Progenitor cell of endocrine pancreas (in vitro differentiated cells): ENCODE measurements at places on chromosomes 16 and 17. TPM values are rescaled to one million over a fixed set of nuclear protein-coding genes. Genes with fewer than 3 reads are reported as not detected.

- no peak for DNase-seq
- peak overlapping the region; percentile 87 for H3K4me3 ChIP-seq
- peaks cover 20% of the 10 kb centered on the region for H3K4me1 ChIP-seq
- peak overlapping the region; percentile 97 for H3K27ac ChIP-seq
- no peaks in the 10 kb centered on the region for H3K27me3 ChIP-seq
- H3K36me3 ChIP-seq: peaks cover 8% of the 10 kb centered on the region
Measured at GRCh38 chr16:74297145-74297665, 591 bp downstream of the PSMD7 start.

DNA sequence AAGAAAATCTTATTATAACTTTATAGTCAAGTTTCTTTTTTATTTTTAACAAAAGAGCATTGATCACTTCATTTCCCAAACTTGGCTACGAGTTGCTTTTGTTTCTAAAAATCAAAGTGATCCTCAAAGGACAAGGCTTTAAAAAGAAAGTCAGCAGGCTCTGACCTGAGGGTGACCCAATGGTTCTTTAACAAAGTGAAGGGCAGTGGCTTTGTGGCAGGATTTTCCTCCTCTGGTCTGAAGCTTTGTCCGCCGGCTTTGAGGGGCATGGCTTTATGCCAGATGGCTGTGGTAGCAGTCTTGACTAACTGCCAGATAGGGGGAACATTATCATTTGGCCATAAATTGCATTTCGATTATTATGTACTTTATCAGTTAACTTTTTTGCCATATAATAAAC, 28.5 kb downstream of the IQCK start:
- no peak overlapping the region for H3K4me3 ChIP-seq
- no peaks in the 10 kb centered on the region for H3K27me3 ChIP-seq
- H3K4me1 ChIP-seq: peaks cover 33% of the 10 kb centered on the region
- DNase-seq: no peak
- no peaks in the 10 kb centered on the region for H3K36me3 ChIP-seq

DNA sequence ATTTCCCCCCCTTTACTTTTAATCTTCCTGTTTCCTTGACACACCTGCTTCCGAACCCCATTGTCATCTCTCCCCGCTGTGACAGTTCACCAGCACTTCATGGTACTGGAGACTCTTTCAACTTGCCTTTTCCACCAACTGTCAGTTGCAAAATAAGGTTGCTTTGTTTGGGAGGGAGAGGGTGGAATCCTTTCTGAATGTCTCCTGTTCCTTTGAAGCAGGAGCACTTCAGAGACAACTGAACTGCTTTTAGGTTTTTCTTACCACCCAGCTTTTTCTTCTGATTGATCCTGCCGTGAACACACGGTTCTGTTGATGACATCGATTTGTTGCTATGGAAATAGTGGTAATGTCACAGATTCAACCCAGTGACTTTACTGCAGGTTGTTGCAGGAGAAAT, 42.0 kb downstream of the RPA1 start:
- DNase-seq: no peak
- peaks cover 3% of the 10 kb centered on the region for H3K4me1 ChIP-seq
- no peak overlapping the region for H3K4me3 ChIP-seq
- no peak overlapping the region for H3K27ac ChIP-seq
- peaks cover 18% of the 10 kb centered on the region for H3K36me3 ChIP-seq
- H3K27me3 ChIP-seq: no peaks in the 10 kb centered on the region

- H3K27ac ChIP-seq: no peak overlapping the region
- no peaks in the 10 kb centered on the region for H3K27me3 ChIP-seq
- DNase-seq: no peak
- peaks cover 9% of the 10 kb centered on the region for H3K36me3 ChIP-seq
Measured at GRCh38 chr16:88070341-88070740, 119.1 kb downstream of the BANP start.

DNA sequence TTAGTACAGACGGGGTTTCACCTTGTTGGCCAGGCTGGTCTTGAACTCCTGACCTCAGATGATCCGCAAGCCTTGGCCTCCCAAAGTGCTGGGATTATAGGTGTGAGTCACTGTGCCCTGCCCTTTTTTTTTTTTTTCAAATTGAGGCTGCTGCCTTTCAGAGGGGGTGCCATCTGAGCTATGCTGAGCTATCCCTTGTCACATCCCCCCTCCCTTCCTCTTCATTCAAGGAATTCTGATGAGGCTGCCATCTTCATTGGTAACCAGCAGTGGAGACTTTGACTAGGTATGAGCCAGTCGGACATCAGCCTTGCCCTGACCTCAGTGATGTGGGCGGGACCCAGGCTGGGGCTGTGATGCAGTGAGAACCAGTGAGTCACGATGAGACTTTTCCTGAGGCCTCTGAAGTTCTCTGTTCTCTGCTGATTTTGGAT, 24.4 kb upstream of the GPT2 start:
- H3K27me3 ChIP-seq: no peaks in the 10 kb centered on the region
- H3K36me3 ChIP-seq: no peaks in the 10 kb centered on the region
- peaks cover 12% of the 10 kb centered on the region for H3K4me1 ChIP-seq
- no peak for DNase-seq

GRCh38 chr17:28777178-28777577, 33.4 kb downstream of the TRAF4 start:
- H3K4me3 ChIP-seq: no peak overlapping the region
- peaks cover 20% of the 10 kb centered on the region for H3K36me3 ChIP-seq
- no peaks in the 10 kb centered on the region for H3K27me3 ChIP-seq
- no peak for DNase-seq
- no peak overlapping the region for H3K27ac ChIP-seq

GRCh38 chr16:515939-516226, 11.6 kb upstream of the CAPN15 start:
- no peak for DNase-seq
- H3K4me1 ChIP-seq: peaks cover 2% of the 10 kb centered on the region
- H3K27me3 ChIP-seq: no peaks in the 10 kb centered on the region
- peaks cover 12% of the 10 kb centered on the region for H3K36me3 ChIP-seq
- no peak overlapping the region for H3K4me3 ChIP-seq
- no peak overlapping the region for H3K27ac ChIP-seq

GRCh38 chr16:12584488-12585233, 219.0 kb downstream of the CPPED1 start:
- no peaks in the 10 kb centered on the region for H3K36me3 ChIP-seq
- no peaks in the 10 kb centered on the region for H3K27me3 ChIP-seq
- no peak overlapping the region for H3K27ac ChIP-seq
- H3K4me3 ChIP-seq: no peak overlapping the region

DNA sequence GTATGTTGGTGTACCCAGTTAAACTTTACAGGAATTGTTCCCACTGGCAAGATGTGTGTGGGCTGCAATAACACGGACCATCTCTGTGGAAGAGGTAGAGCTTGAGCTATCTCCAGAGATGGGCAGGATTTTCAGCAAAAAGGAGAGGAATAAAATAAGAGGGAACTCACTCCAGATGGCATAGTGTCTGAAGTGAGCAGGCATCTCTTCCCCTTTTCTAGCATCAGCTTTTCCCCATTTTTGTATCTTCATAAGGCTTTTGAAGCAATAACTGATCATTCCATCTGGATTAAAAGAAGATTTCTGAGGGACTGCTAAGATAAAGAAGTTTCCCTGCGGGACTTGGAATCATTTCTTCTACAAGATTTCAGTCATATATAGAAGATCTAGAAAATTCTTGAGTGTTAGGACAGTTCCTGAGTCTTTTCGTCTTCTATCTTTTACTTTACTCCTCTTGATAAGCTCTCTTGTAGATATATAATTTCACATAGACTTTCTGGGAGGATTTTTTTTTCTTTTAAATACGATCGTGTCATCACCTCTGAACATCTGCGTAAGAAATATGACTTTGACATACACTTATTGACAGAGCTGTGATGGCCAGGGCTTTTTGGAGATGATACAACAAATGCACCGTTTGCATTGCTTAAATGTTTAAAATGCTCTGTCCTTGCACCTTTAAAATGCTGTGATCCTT, 2.1 kb downstream of the CPD start:
- peaks cover 47% of the 10 kb centered on the region for H3K4me1 ChIP-seq
- H3K36me3 ChIP-seq: peaks cover 4% of the 10 kb centered on the region
- no peaks in the 10 kb centered on the region for H3K27me3 ChIP-seq
- H3K4me3 ChIP-seq: peak overlapping the region; percentile 86
- no peak for DNase-seq
- no peak overlapping the region for H3K27ac ChIP-seq

- peaks cover 3% of the 10 kb centered on the region for H3K4me1 ChIP-seq
- peaks cover 94% of the 10 kb centered on the region for H3K27me3 ChIP-seq
- H3K27ac ChIP-seq: no peak overlapping the region
- DNase-seq: no peak
- no peak overlapping the region for H3K4me3 ChIP-seq
Measured at GRCh38 chr16:56645311-56645710, 6.4 kb upstream of the MT1B start.

DNA sequence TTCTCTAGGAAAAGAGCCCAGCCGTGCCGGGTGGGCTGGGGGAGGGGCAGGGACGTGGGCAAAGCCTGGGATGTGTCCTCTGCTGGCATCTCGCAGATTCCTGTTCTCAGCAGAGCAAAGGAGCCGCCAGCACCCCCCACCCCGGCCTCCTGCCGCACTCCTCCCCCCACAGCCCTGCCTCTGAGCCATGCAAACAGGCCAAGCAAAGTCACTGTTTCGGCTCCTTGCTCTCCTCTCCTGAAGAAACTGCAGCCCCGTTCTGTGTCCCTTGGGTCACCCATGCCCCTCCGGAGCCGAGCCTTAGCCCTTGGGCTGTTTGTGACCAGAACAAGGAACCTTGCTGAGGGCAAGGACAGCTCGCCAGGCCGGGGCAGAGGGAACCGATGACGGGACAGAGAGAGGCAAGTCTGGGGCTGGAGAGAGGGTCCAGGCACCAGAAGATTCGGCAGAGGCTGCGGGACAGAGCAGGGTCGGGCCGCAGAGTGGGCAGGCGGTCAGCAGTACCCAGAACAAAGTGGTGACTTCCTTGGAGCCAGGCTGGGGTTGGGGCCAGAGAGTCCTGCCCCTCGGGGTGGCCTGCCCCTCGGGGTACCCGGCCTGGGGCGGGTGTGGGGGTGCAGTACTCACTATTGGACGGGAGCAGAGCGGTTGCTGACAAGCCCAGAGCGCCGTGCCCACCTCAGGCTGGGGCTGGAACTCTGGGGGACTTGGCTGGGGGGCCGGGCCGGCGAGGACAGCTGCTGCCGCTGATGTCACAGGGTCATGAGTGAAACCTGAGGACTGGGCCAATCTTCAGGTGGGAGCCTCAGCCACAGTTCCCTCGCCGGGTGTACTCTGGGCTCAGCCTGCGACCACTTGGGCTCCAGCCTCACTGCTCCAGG, 9.2 kb upstream of the PRR29 start:
- no peak for DNase-seq
- no peaks in the 10 kb centered on the region for H3K36me3 ChIP-seq
- H3K4me1 ChIP-seq: peaks cover 19% of the 10 kb centered on the region
- H3K27me3 ChIP-seq: peaks cover 55% of the 10 kb centered on the region

DNA sequence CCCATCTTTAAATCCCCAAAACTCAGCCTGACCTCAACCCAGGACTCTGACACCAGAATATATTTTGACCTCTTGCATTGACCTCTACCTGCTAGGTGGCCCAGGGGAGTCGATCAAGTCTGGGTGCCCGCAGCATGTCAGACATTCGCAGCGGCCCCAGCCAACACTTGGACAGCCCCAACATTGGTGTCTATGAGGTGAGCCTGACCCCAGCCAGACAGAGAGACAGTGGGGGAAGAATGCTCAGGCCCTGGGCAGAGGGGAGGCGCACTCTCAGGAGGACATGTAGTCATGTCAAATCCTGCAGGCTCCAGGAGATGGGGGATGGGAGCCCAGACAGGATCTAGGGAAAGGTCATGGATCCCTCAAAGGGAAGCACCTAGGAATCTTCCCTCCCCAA, 5.4 kb downstream of the GUCY2D start:
- no peaks in the 10 kb centered on the region for H3K36me3 ChIP-seq
- no peak overlapping the region for H3K27ac ChIP-seq
- DNase-seq: no peak
- no peak overlapping the region for H3K4me3 ChIP-seq
- no peaks in the 10 kb centered on the region for H3K4me1 ChIP-seq

DNA sequence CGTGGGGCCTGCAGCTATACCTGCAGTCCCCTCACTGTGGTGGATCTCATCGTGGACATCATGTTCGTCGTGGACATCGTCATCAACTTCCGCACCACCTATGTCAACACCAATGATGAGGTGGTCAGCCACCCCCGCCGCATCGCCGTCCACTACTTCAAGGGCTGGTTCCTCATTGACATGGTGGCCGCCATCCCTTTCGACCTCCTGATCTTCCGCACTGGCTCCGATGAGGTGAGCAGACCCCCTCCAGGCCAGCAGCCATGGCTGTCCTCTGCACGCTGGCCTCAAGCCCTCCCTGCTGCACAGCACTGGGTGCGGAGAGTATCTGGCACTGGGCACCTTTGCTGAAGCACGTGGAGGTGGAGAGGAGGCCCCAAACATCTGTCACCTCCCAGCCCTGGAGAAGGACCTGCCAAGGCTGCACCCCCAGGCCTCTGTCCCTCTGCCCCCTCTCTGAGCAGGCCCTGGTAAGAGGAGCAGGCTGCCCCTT, 11.0 kb downstream of the KCNH6 start:
- no peak overlapping the region for H3K4me3 ChIP-seq
- DNase-seq: no peak
- H3K4me1 ChIP-seq: no peaks in the 10 kb centered on the region
- no peaks in the 10 kb centered on the region for H3K36me3 ChIP-seq
- H3K27me3 ChIP-seq: peaks cover 24% of the 10 kb centered on the region

GRCh38 chr16:88527186-88527936, 42.8 kb upstream of the ZC3H18 start:
- no peaks in the 10 kb centered on the region for H3K27me3 ChIP-seq
- H3K36me3 ChIP-seq: peaks cover 24% of the 10 kb centered on the region
- H3K4me1 ChIP-seq: peaks cover 25% of the 10 kb centered on the region

DNA sequence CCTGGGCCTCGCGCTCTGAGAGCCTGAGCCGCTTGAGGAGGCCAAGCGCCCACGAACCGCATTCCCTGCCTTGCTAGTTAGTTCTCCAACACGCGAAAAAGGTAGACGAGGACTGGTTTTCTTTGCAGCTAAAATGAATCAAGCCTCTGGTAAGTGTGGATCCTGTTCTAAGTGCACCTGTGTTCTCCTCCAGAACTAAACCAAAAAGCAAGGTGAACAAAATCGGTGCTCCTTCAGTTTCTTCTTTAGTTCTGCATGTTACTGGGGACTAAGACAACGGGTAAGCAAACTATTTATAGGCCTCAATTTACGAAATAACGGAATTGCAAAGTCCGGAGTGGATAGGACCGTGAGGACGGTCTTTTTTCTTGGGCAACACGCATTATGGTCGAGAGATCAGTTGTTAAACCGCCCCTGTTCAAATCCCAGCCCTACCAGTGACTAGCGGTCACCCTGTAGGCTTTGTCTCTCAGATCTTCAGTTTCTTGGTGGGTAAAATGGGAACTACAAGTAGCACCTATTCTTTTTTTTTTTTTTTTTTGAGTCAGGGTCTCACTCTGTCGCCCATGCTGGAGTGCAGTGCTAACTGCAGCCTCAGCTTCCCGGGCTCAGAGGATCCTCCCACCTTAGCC, 993 bp upstream of the ANKRD11 start:
- no peak for DNase-seq
- peaks cover 31% of the 10 kb centered on the region for H3K4me1 ChIP-seq
- H3K36me3 ChIP-seq: peaks cover 2% of the 10 kb centered on the region
- no peaks in the 10 kb centered on the region for H3K27me3 ChIP-seq
- peak overlapping the region; percentile 85 for H3K4me3 ChIP-seq

ACSM5 gene
- total RNA-seq: not detected in 2 replicates

CNGB1 gene
- total RNA-seq: not detected in 2 replicates

KCNJ12 gene
- total RNA-seq: 0.10 and 0.29 TPM in 2 replicates
